ENCODE measurements at places on chromosomes 13 and 19. TPM values are rescaled to one million over a fixed set of nuclear protein-coding genes. Genes with fewer than 3 reads are reported as not detected.

RDH8 gene
- not detected for total RNA-seq

- no peak for DNase-seq
These were observed 15.9 kb upstream of the PAK4 start for GRCh38 chr19:39109641-39110040.

- DNase-seq, result no peak
These were observed 754.0 kb downstream of the DIAPH3 start for GRCh38 chr13:59409634-59410200.

DNA sequence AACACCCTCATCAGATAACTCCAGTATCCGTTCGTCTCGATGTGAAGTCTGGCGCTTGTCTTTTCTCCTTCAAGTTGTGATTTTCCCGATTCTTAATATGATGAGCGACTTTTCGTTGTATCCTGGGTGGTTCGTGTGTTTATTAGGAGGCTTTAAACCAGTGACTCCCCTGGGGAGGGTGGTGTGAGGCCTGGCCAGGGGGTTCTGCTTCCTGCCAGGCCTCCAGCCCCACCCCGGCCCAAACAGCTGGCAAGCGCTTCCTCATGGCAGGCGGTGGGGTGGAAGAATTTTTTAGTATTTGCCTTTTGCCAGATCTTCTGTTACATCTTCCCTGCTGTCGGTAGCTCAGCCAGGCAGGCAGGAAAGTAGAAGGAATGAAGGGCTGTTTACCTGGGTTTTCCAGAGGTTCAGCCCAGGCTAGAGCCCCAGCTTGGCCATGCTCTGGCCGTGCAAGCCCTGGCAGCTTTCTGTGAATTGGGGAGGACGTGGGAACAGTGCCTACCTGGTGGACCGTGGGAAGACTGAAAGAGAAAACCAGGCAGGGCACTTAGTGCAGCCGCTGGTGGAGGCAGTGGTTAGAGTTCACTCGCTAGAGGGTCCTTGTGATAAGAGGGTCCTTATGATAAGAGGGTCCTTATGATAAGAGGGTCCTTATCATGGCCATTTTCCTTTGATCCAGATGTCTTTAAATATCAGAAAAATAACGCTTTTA, 37.7 kb upstream of the DCUN1D2 start:
- DNase-seq, result peak; percentile 55

ZNF490 gene
- total RNA-seq, result 7.0 TPM

GRCh38 chr19:31099515-31100205, 249.6 kb downstream of the TSHZ3 start:
- no peak for DNase-seq

- no peak for DNase-seq
These were observed 6.7 kb upstream of the LRCH1 start for GRCh38 chr13:46546084-46546768.

GRCh38 chr13:111251646-111252445, 68.6 kb upstream of the TEX29 start:
- no peak for DNase-seq

LILRA6 gene
- total RNA-seq, result 14.8 TPM

DNA sequence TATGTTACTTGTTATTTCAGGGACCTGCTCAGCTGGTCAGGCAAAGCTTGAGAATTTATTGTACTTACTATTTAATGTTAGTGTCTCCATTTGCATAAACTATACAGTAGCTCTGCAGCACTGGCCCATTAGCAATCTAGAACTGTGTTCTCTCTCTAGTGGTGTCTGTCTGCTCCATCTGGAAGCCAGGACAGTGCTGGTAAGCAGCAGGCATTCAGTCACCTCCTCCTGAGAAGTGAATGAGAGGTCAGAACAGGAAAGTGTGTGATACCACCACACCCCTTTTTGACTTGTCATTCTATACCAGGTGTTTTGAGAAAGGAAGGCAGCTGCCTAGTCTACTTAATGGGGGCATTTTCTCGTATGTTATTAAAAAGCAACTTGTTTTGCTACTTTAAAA, 3.9 kb downstream of the COG3 start:
- DNase-seq, result no peak

DNA sequence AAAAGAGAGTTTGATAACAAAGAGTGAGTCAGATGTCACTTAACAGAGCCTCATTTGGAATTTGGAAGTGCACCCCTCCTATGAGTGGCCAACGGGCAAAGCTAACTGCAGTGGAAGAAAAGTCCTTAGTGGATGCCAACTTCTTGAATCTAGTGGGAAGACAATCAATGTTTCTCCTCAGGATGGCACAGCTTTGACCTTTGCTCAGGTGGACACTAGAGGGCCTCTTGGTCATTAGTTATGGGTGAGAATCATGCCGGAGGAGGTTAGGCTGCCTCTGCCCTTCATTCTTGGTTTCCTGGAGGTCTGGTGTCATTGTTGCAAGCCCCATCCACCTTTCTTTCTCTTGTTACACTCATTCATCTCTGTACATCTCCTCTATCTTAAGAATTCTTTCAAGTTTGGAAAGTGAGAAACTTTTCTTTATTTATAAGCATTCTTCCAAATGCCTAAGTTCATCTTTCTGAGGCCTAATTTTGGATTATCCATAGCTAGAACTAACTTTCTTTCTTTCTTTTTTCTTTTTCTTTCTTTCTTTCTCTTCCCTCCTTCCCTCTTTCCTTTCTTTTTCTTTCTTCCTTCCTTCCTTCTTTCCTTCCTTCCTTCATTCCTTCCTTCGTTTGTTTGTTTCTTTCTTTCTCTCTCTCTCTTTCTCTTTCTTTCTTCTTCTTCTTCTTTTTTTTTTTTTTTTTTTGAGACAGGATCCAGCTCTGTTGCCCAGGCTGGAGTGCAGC, 327.2 kb upstream of the TSHZ3 start:
- DNase-seq, result no peak

DNA sequence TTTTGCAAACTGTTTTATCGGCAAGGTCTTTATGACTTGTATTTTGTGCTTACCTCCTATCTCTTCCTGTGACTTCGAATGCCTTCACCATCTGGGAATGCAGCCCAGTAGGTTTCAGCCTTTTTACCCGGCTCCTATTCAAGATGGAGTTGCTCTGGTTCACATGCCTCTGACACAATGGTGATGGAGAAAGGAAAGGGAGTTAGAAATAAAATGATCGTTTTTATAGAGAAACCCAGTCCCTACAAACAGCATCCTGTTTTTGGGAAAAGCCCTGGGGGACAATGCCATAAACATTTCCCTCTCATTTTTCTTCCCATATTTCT, 27.5 kb upstream of the SLC46A3 start:
- no peak for DNase-seq

- DNase-seq, result no peak
These were observed 19.3 kb downstream of the DPF1 start for GRCh38 chr19:38204728-38205127.

- no peak for DNase-seq
These were observed 4.6 kb downstream of the USHBP1 start for GRCh38 chr19:17259934-17260333.

CEACAM16 gene
- total RNA-seq, result not detected

DNA sequence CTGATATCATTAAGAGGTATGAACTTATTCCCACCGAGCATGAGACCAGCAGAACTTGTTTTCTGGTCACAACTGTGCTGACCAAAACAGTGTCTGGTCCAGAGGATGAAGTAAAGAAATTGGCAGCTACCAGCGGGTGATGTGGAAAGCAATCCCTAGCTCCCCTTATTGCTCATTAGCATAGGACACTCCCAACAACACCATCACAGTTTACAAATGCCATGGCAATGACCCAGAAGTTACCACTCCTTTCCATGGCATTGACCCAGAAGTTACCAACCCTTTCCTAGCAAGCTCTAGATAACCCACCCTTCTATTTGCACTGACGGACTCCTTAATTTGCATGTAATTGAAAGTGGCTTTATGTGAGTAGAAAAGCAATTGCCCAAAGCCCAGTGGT, 1856.1 kb downstream of the OLFM4 start:
- no peak for DNase-seq

TEX101 gene
- not detected for total RNA-seq

C1QTNF9B gene
- not detected for total RNA-seq

DNA sequence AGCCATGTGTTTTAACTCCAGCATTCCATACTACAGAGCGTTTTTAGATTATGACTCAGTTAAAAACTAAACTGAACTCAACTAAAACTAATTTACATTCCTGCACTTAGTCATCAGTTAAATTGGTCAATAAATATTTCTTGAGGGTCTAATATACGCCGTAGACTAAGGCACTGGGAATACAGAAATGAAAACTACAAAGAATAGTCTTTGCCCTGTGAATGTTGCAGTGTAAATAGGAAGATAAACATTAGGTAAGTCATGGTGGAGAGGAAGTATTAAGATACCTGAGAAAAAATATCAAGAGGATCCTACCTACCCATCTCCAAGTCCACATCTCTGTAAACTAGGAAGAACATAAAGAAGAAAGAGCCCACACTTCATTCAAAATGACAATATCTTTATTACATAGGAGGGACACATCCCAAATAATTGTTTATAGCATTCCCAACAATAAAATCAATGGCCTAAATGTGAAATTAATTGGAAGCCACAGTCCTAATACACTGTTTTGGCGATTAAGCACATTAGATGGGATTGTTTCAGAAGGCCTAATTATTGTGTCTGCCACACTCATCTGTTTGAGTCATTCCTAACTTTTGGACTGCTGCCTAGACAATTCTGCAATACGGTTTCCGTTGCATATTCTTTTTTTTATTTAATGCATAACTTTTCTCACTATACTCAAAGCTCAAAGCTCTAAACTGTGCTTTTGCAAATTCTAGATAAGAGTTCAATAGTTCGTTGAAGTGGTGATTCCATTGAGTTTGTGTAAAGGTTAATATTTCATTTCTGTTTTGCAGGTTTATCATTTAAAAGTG, 52.9 kb downstream of the MBNL2 start:
- no peak for DNase-seq

- no peak for DNase-seq
These were observed 68.1 kb downstream of the GNG7 start for GRCh38 chr19:2634228-2634951.

GRCh38 chr13:100203696-100204367, 114.9 kb downstream of the PCCA start:
- no peak for DNase-seq

DNA sequence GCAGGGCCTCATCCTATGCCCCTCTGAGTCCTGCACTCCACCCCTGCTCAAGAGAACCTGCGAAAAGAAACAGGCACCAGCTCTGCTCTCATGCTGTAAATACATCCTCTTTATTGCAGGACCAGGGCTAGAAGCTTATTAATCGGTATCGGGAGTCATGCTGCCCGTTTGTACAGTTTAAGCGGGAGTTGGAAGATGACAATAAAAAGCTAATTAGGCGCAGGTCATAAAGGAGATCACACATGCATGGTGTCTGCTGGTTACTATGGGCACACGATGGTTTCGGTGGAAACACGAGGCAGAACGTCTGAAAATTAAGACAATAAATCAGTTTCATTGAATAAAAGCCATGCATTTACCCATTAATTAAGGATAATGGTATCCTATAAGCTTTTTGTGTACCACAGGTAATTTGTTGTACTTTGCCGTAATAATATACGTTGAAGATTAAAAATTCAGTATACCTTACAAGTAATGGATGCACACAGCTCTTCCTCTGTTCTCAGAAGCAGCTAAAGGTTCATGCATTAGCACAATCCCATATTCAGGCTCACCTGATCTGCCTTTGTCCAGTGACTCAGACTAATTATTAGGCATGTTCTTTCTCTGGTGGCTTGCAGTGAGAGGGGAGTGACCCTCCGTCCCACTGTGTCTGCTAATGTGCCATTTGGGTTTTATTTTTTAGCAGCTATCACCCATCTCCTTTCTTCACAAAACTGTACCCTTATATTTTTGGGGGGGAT, 406.0 kb downstream of the TSHZ3 start:
- DNase-seq, result no peak

DNA sequence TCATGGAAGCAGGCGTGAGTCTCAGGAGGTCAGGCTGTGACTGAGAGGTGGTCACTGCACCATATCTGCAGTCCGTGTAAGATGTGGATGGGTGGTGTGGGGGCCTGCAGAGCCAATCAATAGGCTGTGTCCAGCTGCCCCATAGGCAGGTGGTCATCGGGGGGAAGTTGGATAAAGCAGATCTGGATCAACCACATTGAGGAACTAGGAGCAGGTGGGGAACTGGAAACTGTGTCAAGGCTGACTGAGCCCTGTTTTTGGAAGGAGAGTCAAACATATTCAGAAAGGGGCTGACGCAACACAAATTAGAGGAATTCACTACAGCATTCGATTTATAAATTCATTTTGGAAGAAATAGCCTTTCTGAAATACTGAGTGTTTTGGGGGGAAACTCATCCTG, 15.0 kb downstream of the CLEC4M start:
- no peak for DNase-seq

GRCh38 chr13:74256969-74257368, 122.8 kb upstream of the KLF12 start:
- no peak for DNase-seq

FARP1 gene
- 41.7 TPM for total RNA-seq

DNA sequence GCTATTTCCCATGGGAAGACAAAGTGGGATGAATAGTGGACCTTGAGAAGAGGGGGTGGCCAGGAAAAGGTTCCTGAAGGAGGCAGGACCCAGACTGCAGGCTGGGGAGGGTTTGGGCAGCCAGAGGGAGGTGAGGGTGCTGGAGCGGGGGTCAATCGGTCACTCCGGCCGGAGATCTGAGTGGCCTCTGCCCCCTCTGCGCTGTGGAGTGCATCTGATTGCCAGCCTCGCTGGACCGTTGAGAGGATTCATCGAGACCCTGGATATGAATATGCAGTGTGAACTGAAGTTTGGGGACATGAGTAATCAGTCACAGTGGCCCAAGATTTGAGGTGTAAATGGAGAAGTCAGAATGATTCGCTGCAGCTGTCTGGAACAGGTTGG, 5.5 kb upstream of the ZNF580 start:
- DNase-seq, result no peak

ZNF723 gene
- not detected for total RNA-seq

- no peak for DNase-seq
These were observed 150.8 kb downstream of the B3GLCT start for GRCh38 chr13:31350560-31350959.

FUT3 gene
- total RNA-seq, result not detected

GRCh38 chr13:99363949-99364348, 56.8 kb upstream of the GPR183 start:
- no peak for DNase-seq

RHPN2 gene
- total RNA-seq, result 1.1 TPM

DNA sequence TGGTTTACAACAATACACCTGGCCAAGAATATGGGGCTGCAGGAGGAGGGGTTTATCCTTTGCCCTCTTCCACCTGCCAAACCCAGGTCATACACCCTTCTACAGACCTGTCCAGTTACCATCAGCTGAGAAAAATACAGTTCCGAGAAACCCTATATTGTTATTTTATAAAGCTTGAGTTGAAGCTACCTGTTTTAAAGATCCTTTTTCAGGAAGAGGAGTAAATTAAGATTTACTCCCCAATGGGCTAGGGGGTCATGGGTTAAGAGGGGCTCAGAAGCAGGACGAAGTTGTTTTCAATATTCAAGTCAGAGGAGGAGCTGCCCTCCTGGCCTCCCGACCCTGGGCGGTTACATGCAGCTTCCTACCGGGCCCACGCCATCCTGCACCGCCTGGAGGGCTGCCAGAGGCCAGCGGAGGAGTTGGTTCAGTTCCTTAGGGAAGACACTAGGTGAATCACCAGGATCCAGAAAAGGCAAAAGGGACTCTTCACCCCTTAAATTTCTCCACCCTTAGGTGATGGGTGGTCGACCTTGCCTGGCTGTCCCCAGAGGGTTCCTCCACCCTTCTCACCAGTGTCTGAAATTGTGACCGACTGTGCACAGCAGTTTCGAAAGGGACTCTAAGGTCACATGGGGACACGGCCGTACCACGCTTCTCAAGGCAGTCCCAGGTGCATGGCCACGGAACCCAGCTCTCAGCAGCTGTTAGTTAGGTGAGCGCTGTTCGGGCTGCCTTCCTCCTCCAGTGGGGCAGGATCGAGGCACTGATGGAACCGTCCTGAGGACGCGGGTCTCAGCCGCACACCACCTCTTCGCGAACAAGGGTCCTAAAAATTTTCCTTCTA, 1.2 kb downstream of the GJB2 start:
- DNase-seq, result no peak

WDR62 gene
- total RNA-seq, result 0.45 TPM
